ENCODE measurements at places on chromosomes 16 and 17. TPM values are rescaled to one million over a fixed set of nuclear protein-coding genes. Genes with fewer than 3 reads are reported as not detected.

The MYH8 gene
- not detected for total RNA-seq

The FOXF1 gene
- total RNA-seq = 39.0 TPM

The TNK1 gene
- total RNA-seq = 0.73 TPM

The TBX4 gene
- 6.8 TPM for total RNA-seq

The MGAT5B gene
- total RNA-seq = 0.17 TPM

The KCNJ12 gene
- total RNA-seq = 0.15 TPM

The GUCY2D gene
- not detected for total RNA-seq

The CCL15 gene
- total RNA-seq = not detected

The CCL16 gene
- total RNA-seq = not detected

The AANAT gene
- 0.17 TPM for total RNA-seq
